ENCODE measurements at places on chromosomes 3 and 15. TPM values are rescaled to one million over a fixed set of nuclear protein-coding genes. Genes with fewer than 3 reads are reported as not detected.

The SLC2A2 gene
- not detected for total RNA-seq

The SLC12A1 gene
- not detected for total RNA-seq

The A4GNT gene
- not detected for total RNA-seq

The SGO1 gene
- total RNA-seq, result 0.26 TPM

The C2CD4B gene
- not detected for total RNA-seq

The FNDC3B gene
- 76.8 TPM for total RNA-seq

The CFAP44 gene
- 1.5 TPM for total RNA-seq

The FES gene
- total RNA-seq, result 23.4 TPM

The SATB1 gene
- total RNA-seq, result 18.7 TPM

The COL6A5 gene
- total RNA-seq, result under 0.01 TPM

The ANKUB1 gene
- total RNA-seq, result not detected

The RTP3 gene
- total RNA-seq, result not detected

The TMEM207 gene
- not detected for total RNA-seq

The TRH gene
- total RNA-seq, result not detected

The ECE2 gene
- total RNA-seq, result not detected

The ST3GAL6 gene
- 2.6 TPM for total RNA-seq

Data from fibroblast of lung (primary cell).